ENCODE measurements at places on chromosomes 1 and 21. TPM values are rescaled to one million over a fixed set of nuclear protein-coding genes. Genes with fewer than 3 reads are reported as not detected.

The SPRR2B gene
- not detected for total RNA-seq

The TMEM53 gene
- 6.3 TPM for total RNA-seq

The UROD gene
- 193 TPM for total RNA-seq

The TCP10L gene
- total RNA-seq = 0.17 TPM

The KLHDC7A gene
- not detected for total RNA-seq

The POMGNT1 gene
- total RNA-seq = 43.1 TPM

The G0S2 gene
- 17.6 TPM for total RNA-seq

The SHC1 gene
- 189 TPM for total RNA-seq

The KISS1 gene
- 1.7 TPM for total RNA-seq

The INSRR gene
- total RNA-seq = not detected

The SPRR2A gene
- total RNA-seq = not detected

The ANGPTL7 gene
- 1.7 TPM for total RNA-seq

The PSEN2 gene
- 31.4 TPM for total RNA-seq

The FCRLA gene
- total RNA-seq = 1.5 TPM

The PIGP gene
- 3.9 TPM for total RNA-seq

The CELA2A gene
- total RNA-seq = not detected

The RXRG gene
- total RNA-seq = 0.17 TPM

The NT5C1A gene
- not detected for total RNA-seq

The AIRE gene
- total RNA-seq = under 0.01 TPM

The FAM151A gene
- not detected for total RNA-seq

The UBXN10 gene
- under 0.01 TPM for total RNA-seq

The GJA4 gene
- total RNA-seq = 0.15 TPM

The KCNE2 gene
- total RNA-seq = not detected

The CLIC6 gene
- 1.2 TPM for total RNA-seq

The KRTAP10-1 gene
- not detected for total RNA-seq

The KCNQ4 gene
- under 0.01 TPM for total RNA-seq

The LCA5L gene
- total RNA-seq = 0.66 TPM

The CADM3 gene
- total RNA-seq = not detected

All from smooth muscle cell of trachea (primary cell).